ENCODE measurements at places on chromosomes 7 and 10. TPM values are rescaled to one million over a fixed set of nuclear protein-coding genes. Genes with fewer than 3 reads are reported as not detected.

GRCh38 chr7:14698239-14698638 lies 204.3 kb downstream of the DGKB start:
- DNase-seq: no peak

Gene PLEKHS1
- not detected for total RNA-seq

DNA sequence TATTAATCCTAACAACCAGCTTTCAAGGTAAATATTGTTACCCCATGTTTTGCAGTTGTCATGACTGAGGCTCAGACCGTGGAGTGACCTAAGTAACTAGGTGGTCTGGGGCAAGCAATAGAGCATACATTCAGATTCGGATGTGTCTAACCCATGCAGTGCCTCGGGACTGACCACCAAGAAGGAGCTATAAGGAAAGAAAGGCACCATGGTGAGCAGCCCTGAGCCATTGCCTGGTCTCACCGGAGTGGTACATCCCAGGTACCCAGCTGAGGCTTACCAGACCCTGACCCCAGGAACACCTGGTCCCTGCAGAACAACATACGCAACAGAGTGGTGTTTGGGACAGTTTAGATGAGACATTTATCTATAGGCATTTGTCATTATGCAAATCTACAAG lies 175.5 kb upstream of the ZMIZ1 start:
- DNase-seq: no peak

Gene ASCC1
- 35.2 TPM for total RNA-seq

GRCh38 chr10:14601872-14602725 lies 172.6 kb downstream of the FAM107B start:
- peak; percentile 52 for DNase-seq

Measured in cerebellum (tissue), 4 donors.